Stimulated activated CD4-positive, alpha-beta T cell treated with anti-CD3 and anti-CD28 coated beads, Interleukin-1b, Interleukin-23, amount 100 ng/mL, for 4 hours (primary cell): ENCODE measurements at places on chromosomes 7 and 10.

DNA sequence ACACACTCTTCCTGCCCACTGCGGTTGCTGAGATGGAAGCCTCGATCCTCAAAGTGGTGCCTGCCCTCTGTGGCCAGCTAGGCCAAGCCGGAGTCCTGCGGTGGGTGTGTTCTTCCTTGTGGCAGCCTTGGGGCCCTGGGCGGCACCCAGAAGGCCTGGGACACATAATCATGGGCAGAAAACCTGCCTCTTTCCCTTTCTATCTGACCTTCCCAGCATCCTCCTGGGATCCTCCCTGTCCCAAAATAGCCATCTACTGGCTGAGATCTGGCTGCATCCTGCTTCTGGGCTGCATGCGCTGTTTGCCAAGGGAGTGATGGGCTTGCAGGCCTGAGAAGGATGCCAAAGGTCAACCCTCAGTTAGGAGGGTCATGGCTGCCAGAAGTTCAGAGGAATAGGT lies 23.9 kb downstream of the COL13A1 start:
- no peak for DNase-seq

GRCh38 chr7:133582766-133583523 lies 330.1 kb downstream of the EXOC4 start:
- no peak for DNase-seq

DNA sequence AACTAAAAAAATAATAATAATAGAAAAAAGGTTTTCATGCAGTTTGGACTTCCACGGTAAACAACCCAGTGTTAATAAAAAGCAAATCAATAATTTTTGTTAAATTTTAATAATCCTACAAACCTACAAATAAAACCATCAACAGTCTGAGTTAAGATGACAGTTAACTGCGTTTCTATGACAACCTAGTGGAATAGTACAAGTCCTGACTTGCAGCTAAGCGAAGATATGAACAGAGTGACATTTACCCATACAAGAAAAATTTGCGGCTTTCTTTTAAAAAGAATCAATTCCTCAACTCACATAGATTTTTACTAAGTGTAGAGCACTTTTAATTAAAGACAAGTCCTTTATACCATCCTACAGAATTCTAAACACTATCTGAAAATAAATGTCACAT lies 35.6 kb downstream of the VPS41 start:
- no peak for DNase-seq

GRCh38 chr7:28407651-28408050 lies 4.7 kb upstream of the CREB5 start:
- no peak for DNase-seq

DNA sequence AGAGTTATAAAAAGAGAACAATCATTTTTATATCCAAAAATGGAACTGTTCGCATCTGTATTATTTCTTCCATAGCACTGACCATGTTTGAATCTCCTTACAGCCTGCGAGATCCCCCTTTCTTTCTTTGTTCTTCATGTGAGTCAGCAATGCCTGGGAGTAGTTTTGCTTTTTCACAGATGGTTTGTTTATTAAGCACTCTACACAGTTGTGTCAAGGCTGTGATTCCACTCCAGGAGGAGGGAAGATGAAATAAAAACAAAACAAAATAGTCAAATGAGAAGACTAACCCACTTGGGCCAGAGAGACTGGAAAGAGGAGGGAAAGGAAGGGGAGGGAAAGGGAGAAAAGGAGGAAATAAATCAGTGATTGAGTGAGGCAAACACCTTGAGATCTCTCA lies 7.8 kb downstream of the LIPF start:
- DNase-seq: no peak

DNA sequence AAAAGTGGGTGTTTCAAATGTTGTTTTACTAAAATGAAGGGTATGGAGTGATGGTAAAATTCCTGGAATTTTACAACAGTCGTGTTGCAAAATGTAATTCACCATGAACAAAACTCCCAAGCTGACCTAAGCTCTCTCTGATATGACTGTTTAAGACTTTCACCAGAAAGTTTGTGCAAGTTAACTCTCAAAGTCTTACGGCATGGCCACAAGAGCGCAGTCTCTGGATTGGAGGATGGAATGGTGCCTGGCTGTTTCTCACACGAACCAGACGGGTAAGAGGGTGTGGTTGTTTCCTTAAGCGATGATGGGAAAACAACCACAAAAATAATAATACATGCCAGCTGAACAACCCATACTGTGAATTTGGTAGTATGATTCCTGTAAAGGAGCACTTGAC lies 662.5 kb downstream of the KCNMA1 start:
- no peak for DNase-seq

DNA sequence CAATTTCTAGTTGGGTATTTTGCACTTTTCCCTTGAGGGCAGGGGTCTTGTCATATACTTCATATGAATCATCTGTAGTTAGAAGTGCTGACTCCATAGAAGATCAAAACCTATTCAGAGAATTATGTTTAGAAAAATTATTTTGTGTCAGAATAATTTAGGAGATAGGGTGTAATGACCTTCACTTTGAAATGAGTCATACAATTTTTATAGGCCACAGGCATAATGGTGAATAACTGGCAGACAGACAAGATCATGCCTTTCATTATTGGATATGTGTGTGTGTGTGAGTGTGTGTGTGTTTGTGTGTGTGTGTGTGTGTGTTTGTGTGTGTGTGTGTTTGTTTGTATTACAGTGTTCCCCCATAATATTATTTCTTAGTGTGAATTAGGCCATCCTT lies 523.0 kb downstream of the ANKRD7 start:
- no peak for DNase-seq

GRCh38 chr7:37315772-37316715 lies 132.6 kb downstream of the ELMO1 start:
- no peak for DNase-seq

DNA sequence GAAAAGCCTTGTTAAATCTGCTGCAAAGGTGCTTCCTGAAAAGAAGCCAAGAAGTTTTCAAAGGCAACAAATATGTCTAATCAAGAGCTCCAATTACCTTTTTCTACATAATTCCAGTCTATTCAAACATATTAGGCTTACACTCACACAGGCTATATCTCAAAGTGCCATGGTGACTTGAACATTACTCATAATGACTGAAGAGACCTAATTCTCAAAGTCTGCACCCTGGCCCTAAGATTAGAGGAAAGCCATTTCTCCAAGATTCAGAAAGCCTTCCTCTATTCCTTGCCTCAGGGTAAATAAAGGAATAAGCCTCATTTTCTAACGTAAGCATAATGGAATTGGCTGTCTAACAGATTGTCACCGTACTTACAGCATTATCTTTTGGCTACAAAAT lies 78.3 kb upstream of the THSD7A start:
- DNase-seq: no peak

- DNase-seq: no peak
Observed at GRCh38 chr7:80392229-80393169, 119.4 kb downstream of the GNAT3 start.

DNA sequence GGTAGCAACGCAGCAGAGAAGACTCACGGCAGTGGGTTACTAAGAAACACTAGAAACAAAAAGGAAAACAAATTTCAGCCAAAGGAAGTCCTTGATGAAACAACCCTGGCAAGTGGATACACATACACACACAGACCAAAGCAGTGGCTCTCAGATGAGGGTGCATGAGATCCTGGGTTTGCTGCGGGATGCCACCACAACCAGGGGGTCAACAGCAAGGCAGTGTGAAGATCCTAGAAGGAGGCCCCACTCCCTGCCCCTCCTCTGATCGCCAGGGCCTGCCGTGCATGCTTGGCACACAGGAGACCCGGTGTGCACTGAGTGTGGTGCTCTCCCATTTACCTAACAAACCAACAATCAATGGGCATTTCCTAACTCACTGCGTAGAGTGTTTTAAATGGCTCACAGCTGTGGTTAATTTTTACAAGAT lies 252.3 kb upstream of the KLF14 start:
- no peak for DNase-seq

GRCh38 chr10:51521605-51522004 lies 177.8 kb downstream of the CSTF2T start:
- DNase-seq: no peak

- DNase-seq: no peak
Observed at GRCh38 chr7:154781369-154782303, 221.3 kb downstream of the PAXIP1 start.

DNA sequence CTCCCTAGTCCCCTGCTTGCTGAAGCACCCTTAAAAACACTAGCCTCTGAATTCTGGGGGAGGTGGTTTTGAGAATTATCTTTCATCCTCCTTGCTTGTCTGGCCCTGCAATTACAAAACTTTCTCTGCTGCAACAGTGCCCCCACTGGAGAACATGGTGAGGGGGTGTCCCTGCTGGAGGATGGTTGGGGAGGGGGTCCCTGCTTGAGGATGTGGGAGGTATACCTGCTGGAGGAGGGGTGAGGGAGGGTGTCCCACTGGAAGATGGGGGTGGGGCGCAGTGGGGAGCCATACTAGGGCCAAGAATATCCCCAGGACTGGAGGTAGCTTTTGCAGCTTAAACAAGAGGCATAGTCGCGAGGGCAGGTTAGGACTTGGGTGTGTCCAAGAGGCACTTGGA lies 3.2 kb upstream of the POLM start:
- DNase-seq: no peak

- DNase-seq: no peak
Observed at GRCh38 chr7:92945840-92946239, 109.5 kb upstream of the CDK6 start.

- no peak for DNase-seq
Observed at GRCh38 chr10:114547514-114547913, 110.6 kb downstream of the ABLIM1 start.

DNA sequence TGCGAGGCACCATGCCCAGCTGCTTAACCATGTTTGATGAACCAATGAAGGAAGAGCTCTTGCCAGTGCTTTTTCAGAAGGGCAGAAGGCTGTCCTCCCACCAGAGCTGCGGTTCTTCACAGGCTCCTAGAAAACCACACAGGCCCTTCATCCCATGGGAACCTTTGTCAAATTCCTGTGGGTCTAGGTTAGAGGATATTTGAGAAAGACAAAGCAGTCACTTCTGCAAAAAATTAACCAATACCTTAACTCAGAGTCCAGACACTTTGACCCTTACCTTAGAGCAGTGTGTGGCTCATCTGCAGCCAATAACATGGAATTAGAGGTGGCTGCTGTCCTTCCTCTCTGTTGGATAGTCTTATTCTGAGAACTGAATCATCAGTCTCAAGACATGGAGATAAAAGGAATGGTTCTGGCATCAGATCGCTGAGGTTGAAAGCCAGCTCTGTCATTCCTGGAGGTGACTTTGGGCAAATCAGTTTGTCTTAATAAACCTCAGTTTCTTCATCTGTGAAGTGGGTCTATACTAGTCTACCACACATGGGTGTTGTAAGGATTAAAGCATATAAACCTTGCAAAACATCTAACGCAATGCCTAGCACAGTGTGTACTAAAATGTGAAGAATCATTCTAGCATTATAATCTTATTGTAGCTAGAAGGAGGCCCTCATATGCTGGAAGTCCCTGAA lies 65.1 kb upstream of the PIP4K2A start:
- no peak for DNase-seq

- no peak for DNase-seq
Observed at GRCh38 chr10:101614663-101615524, 26.8 kb downstream of the DPCD start.

DNA sequence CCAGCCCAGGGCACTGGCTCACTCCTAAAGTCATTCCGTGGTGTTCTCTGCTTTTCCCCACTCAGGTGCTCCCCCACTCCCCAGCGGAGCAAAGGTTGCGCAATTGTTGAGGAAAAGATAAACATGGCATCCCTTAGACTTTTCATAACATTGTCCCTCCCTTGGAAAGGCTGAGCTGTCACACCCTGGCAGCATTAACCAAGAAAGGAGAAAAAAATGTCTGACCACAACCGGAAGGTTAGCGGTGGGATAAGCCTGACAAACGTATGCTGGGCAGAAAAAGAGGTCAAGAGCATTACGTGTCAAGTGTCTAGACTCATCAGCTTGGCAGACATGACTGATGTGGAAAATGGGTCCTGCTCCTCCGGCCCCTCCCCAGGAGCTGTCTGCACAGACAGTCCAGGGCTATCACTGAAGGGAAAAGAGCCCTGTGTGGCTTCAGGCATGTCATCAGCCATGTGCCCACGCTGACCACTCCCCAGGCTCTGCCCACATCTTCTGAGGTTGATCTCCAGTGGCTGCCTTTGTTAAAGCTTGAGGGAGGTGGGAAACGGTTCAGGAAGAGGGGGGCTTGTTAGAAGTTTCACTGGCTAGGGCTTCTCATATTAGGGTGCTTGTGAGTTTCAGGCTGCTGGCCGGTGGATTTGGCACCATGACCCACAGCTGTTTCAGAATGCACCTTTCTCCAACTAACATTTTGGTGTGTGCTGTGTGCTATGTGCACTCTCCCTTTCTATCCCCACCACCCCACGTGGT lies 30.1 kb downstream of the BTBD16 start:
- DNase-seq: no peak

DNA sequence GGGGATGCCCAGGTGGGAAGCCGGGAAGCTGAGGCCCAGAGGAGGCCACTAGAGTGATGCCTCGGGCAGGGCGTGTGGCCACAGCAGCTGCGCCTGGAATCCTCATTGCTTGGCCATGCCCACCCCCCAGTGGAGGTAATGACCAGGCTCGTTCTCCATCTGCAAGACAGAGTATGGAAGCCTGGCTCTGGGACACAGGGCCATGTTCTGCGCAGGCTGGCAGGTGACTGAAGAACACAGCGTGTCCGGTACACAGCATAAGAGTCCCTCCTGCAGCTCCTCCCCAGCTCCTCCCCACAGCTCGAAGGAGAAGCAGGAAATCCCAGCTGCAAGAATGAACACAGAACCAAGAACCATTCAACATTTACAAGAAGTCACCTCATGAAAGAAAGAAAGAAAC lies 64.8 kb downstream of the SMURF1 start:
- DNase-seq: no peak

DNA sequence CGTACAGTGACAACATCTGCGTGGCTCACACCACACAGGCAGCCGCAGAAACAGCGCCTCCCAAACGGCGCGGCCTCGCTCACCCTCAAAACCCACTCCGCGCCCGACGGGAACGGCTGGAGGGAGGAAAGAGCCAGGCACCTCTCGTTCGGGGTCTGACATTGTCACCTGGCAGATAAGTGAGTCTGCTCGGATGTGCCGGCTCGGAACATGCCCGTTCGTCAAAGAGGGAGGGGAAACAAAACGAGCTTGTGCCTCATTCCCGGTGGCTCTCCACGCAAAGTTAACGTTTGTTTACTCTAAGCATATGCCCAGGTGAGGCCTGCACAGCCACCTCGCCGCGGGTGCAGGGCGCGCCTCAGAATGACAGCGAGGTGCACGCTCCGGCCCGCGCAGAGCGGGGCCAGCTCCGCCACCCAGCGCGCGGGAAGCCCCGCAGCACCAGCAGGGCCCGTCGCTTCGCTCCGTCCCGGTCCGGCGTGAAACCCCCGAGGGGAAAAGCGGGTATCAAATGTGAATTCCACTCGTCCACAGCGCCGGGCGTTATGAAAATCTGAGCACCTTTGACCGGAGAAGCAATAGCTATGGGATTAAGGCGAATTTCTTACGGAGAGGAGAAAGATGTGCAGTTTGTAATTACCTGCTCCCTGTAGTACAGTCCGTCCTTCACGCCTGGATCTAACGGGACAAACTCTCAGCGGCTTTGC lies 13.1 kb downstream of the CNPY1 start:
- DNase-seq: no peak
